HepG2 (cell line): ENCODE measurements at places on chromosomes 12 and 14. TPM values are rescaled to one million over a fixed set of nuclear protein-coding genes. Genes with fewer than 3 reads are reported as not detected.

DNA sequence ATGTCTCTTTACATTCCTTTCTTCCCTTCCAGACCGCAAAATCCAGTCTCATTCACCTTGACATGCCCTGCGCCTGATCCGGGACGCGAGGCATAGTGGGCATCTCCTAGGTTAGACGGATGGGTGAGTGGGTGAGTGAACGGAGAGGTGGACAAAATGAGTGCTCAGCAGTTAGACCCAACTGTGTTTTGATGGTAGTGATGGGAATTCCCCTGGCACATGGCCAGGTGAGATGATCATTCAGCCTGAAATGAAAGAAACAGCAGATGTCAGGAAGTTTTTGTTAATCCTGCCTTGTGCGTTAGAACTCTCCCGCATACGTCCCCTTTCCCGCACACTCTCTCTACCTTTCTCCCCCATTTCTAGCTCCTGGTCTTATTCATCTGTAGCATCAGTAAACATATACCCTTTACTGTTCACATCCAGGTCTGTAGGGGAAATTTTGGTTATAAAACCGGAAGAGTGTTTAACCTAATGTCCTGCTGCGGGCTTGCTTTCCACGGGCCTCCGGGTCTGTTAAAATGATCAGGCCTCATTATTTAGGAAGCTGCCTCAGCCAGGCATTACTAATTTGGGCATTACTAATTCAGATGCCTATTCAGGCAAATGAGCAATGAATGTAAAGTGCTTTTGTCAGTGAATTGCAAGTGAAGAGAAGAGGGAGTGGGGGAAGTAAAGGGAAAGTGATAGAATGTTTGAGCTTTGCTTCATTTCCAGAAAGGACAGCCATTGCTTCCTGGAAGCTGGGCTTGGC, 172.8 kb downstream of the ETV6 start:
- H3K4me3 ChIP-seq = no peak overlapping the region
- DNase-seq = no peak
- H3K4me1 ChIP-seq = peaks cover 7% of the 10 kb centered on the region; the same call in 1 of the 2 replicates

GRCh38 chr12:104986022-104986941, at the start of gene NOPCHAP1:
NOPCHAP1 (plus strand) TSS chr12:104986316; CDS start chr12:104986353, 37 bp downstream.
- no peaks in the 10 kb centered on the region; the same call in 1 of the 2 replicates for H3K36me3 ChIP-seq
- peak within 1 kb of the TSS; percentile 83 for H3K4me3 ChIP-seq
- H3K4me1 ChIP-seq = peaks cover 37% of the 10 kb centered on the region
- H3K27ac ChIP-seq = peak within 1 kb of the TSS; percentile 66
- peak; percentile 81 for DNase-seq

GRCh38 chr12:64780531-64781279, 21.5 kb upstream of the GNS start:
- H3K27ac ChIP-seq = no peak overlapping the region
- DNase-seq = no peak
- H3K4me1 ChIP-seq = peaks cover 28% of the 10 kb centered on the region

The CCDC196 gene
- total RNA-seq = not detected in 2 replicates

GRCh38 chr12:18250313-18250916, 10.9 kb upstream of the PIK3C2G start:
- no peaks in the 10 kb centered on the region for H3K27me3 ChIP-seq
- no peak overlapping the region for H3K4me3 ChIP-seq
- no peaks in the 10 kb centered on the region for H3K4me1 ChIP-seq
- H3K27ac ChIP-seq = no peak overlapping the region
- DNase-seq = peak; percentile 59

GRCh38 chr12:86193931-86194330, 62.3 kb downstream of the MGAT4C start:
- H3K4me3 ChIP-seq = no peak overlapping the region
- H3K4me1 ChIP-seq = no peaks in the 10 kb centered on the region
- no peak overlapping the region for H3K27ac ChIP-seq
- H3K27me3 ChIP-seq = no peaks in the 10 kb centered on the region
- H3K36me3 ChIP-seq = no peaks in the 10 kb centered on the region
- DNase-seq = no peak

The FAM90A1 gene
- not detected in 2 replicates for total RNA-seq

The TMEM233 gene
- not detected in 2 replicates for total RNA-seq

GRCh38 chr14:68885226-68886108, 92.6 kb upstream of the ZFP36L1 start:
- peaks cover 83% of the 10 kb centered on the region for H3K36me3 ChIP-seq
- no peak for DNase-seq

GRCh38 chr14:99589031-99589441, 15.0 kb downstream of the CCDC85C start:
- H3K4me3 ChIP-seq = no peak overlapping the region
- H3K36me3 ChIP-seq = peaks cover 4% of the 10 kb centered on the region; the same call in 1 of the 3 replicates
- peak overlapping the region; percentile 26 for H3K27ac ChIP-seq
- peaks cover 71% of the 10 kb centered on the region for H3K4me1 ChIP-seq

DNA sequence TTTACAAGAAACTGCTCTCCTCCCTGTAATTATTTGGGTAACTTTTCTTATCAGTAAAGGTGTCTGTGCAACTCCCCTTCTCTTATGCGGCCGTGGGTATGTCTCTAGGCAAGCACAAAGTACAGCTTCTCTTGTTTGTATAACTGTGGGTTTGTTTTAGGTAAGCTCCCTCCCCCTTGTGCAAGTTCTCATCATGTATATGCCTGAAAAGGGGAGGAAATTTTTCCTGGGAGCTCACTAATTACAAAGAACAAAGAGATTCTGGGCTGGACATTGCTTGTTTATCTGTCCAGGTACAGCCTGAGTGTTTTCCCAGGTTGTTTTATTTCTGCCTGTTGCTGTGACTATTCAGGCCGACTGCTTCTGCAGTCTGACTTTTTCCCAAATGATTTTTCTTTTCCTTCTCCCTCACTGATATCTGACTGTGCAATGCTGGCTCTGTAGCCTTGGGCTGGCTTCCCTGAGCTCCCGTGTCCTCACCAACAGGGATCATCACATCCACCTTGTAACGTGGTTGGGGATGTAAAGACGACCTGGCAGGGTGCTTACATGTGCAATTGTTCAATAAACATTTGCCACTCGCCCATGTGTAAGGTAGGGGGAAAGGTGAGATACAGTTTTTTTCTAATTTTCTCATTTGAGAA, 916.5 kb downstream of the AACS start:
- peaks cover 39% of the 10 kb centered on the region for H3K4me1 ChIP-seq
- peak overlapping the region; percentile 63 for H3K27ac ChIP-seq
- H3K36me3 ChIP-seq = no peaks in the 10 kb centered on the region
- no peak overlapping the region for H3K4me3 ChIP-seq
- no peaks in the 10 kb centered on the region for H3K27me3 ChIP-seq
- peak; percentile 85 for DNase-seq

DNA sequence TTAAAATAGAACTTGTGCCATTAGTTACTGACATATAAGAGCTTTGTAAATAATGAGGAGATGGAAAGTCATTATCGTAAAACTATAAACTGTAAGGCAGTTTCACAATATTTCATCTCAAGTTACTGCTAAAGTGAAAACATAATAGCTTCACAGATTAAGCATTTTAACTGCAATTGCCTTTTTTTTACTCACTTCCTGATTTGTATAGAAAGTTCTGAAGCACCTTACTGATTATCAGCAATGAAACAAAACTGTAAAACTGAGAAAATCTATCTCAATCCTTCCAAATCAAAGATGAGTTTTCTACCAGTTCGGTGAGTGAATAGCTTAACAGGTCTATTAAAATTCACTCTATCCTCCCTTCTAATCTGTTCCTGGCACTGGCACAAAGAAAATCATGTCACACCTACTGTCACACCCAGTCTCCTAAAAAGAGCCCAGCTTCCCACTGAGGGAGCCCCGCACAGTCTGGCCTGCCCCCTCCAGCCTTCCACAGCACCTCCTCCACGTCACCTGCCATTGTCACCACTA, 161.4 kb upstream of the ABCD2 start:
- no peak overlapping the region for H3K27ac ChIP-seq
- no peak for DNase-seq
- no peaks in the 10 kb centered on the region for H3K27me3 ChIP-seq
- H3K4me3 ChIP-seq = no peak overlapping the region
- H3K36me3 ChIP-seq = no peaks in the 10 kb centered on the region

DNA sequence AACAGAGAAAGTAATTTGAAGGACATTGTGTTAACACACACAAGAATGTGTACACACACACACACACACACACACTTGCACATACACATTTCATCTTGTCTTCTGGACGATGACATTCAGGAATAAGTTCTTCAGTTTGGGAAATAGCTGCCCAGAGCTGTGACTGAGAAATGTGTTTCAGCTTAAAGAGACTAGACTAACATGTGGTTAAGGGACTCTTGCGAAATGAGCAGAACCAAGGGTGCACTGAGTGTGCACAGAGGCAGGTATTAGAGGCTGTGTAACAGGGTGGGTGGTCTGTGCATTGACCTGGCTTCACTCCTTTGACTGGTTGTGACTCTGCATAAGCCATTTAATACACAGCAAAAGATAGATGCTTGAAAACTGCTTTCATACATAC, 29.4 kb upstream of the KCNA5 start:
- H3K27ac ChIP-seq = no peak overlapping the region
- H3K4me3 ChIP-seq = no peak overlapping the region
- peaks cover 13% of the 10 kb centered on the region; the same call in 1 of the 3 replicates for H3K27me3 ChIP-seq

DNA sequence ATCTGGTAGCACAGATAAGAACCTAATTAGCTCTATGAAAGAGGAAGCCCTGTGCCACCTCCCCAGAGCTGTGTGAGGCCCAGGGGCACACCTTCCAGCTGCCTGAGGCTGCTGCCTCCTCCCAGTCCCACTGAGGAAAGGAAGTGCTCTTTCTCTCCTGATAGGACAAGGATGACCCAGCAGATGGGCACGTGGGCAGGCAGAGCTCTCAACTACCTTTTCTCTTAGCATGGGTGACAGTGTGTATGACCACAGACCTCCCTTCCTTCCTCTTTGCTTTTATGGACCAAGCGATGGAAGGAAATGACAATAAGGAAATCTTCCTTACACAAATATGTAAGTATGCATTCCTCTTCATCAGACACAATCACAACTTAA, 127.6 kb upstream of the AMIGO2 start:
- no peak for DNase-seq
- H3K27me3 ChIP-seq = no peaks in the 10 kb centered on the region; the same call in 2 of the 3 replicates
- no peaks in the 10 kb centered on the region for H3K4me1 ChIP-seq
- H3K36me3 ChIP-seq = no peaks in the 10 kb centered on the region
- no peak overlapping the region for H3K4me3 ChIP-seq

DNA sequence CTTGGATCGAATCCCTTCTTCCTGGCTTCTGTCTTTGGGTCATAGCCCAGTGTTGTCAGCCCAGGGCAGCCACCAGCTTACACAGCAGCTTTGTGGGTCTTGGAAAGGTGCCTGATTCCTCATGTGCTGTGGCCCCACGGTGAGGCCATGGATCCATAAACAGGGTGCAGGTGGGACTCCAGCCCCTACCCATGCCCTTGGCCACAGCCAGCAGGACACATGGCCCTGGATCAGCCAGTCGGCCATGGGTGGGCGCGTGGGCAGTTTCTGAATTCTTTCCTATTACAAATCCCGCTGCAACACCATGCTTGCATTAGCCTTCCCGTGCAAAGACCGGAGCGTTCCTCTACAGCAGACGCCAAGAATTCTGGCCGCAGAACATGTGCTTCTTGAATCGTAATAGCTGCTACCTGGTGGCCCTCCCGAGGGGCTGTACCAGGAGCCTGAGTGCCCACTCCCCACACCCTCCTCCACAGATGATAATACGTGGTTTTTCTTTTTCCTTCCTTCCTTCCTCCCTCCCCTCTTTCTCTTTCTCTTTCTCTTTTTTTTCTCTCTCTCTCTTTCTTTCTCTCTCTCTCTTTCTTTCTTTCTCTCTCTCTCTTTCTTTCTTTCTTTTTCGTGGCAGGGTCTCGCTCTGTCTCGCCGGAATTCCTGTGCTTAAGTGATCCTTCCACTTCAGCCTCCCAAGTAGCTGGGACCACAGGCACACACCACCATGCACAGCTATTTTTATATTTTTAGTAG, 2.9 kb upstream of the MMP17 start:
- H3K27me3 ChIP-seq = peaks cover 6% of the 10 kb centered on the region; the same call in 1 of the 2 replicates
- H3K36me3 ChIP-seq = no peaks in the 10 kb centered on the region
- peak overlapping the region; percentile 28 for H3K4me3 ChIP-seq
- no peak overlapping the region for H3K27ac ChIP-seq
- DNase-seq = no peak

GRCh38 chr12:124884587-124885438, 21.1 kb upstream of the SCARB1 start:
- no peaks in the 10 kb centered on the region; the same call in 1 of the 2 replicates for H3K36me3 ChIP-seq
- peaks cover 87% of the 10 kb centered on the region for H3K4me1 ChIP-seq
- no peaks in the 10 kb centered on the region for H3K27me3 ChIP-seq
- peak overlapping the region; percentile 71 for H3K27ac ChIP-seq

The VRK1 gene
- total RNA-seq = 51.3 and 60.9 TPM in 2 replicates

DNA sequence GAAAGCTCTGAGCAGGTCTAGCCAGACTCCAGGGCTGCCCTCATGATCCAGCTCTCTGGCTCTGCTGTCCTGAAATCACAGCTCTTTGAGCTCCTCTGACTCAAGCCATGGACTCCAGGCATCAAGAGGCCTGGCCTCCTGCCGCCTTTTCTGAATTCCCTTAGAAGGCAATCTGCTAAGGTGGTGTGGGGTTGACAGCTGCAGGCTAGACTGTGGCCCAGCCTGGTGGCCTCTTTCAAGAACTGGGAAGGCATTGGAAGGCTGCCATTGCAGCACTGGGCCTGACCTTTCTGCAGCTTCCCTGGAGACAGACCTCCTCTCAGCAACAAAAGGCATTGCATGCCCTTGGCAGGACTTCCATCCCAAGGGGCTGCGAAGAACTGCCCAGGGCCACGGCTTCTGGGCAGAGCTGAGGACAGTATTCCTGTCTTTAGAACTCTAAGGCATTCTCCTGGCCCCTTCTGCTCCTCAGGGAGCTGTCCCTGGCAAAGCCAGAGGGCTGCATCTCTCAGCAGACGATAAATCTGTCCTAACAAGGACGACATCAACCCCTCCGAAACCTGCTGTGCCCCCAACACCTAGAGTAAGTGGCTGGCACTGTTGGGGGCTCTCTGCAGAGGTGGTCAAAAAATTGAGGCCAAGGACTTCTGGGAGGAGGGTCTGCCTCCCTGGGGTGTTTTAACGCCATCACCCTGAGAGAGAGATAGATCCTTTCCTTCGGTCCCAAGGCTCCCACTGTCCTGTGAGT, 115.6 kb downstream of the RBM19 start:
- no peaks in the 10 kb centered on the region for H3K27me3 ChIP-seq
- H3K4me3 ChIP-seq = no peak overlapping the region
- DNase-seq = no peak
- H3K4me1 ChIP-seq = no peaks in the 10 kb centered on the region

DNA sequence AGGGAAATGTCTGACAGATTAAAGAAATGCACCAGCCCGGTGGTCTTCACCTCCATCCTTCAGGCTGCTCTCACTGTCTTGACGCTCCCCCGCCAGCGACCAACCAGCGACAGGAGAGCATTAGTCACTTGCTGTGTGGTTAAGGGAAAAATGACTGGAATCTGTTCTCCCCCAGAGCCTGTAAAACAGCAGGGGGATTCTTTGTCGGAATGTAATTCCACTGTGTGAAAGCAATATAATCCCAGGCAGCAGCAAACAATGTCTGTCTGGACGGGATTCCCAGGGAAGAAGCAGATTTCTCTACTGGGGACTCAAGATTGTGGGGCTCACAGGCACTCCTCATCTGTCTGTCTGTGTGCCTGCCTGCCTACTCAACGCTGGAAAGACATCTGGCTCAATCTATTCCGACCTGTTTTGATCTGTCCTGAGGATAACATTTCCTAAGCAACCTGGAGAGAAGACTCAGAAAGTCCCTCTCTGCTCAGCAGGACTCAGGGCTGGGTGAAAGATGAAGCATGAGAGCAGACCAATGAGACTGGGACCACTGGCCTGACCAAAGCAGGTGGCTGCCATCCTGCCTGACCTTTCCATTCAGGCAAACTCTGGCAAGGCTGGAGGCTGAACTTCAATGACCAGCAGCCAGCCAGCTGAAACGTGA, 54.6 kb downstream of the NUAK1 start:
- peaks cover 36% of the 10 kb centered on the region for H3K4me1 ChIP-seq
- H3K4me3 ChIP-seq = no peak overlapping the region
- H3K27me3 ChIP-seq = no peaks in the 10 kb centered on the region
- H3K36me3 ChIP-seq = peaks cover 1% of the 10 kb centered on the region; the same call in 1 of the 2 replicates
- H3K27ac ChIP-seq = no peak overlapping the region
- peak; percentile 29 for DNase-seq
